Melanocyte of skin (primary cell): ENCODE measurements at places on chromosomes 16 and 17. TPM values are rescaled to one million over a fixed set of nuclear protein-coding genes. Genes with fewer than 3 reads are reported as not detected.

The CD300LB gene
- total RNA-seq, result not detected in 2 replicates

The G6PC1 gene
- not detected in 2 replicates for total RNA-seq

The HOXB3 gene
- total RNA-seq, result 2.3 and 4.0 TPM in 2 replicates

The ZNF19 gene
- 3.0 and 5.9 TPM in 2 replicates for total RNA-seq

The CDRT15L2 gene
- total RNA-seq, result not detected in 2 replicates

The KRT36 gene
- total RNA-seq, result not detected in 2 replicates

The SSTR5 gene
- total RNA-seq, result not detected in 2 replicates

The CDH15 gene
- total RNA-seq, result 0.34 and 1.1 TPM in 2 replicates

The GLG1 gene
- total RNA-seq, result 65.7 and 93.8 TPM in 2 replicates

The BRIP1 gene
- 11.7 and 13.4 TPM in 2 replicates for total RNA-seq

The SLFN12 gene
- total RNA-seq, result 24.4 and 29.0 TPM in 2 replicates

The PYY gene
- total RNA-seq, result not detected in 2 replicates

The ADCY9 gene
- 30.6 and 42.5 TPM in 2 replicates for total RNA-seq

The SULT1A1 gene
- under 0.01 TPM in 1 of 2 replicates, not detected in the other for total RNA-seq

The DNAI2 gene
- total RNA-seq, result not detected in 2 replicates

The LPO gene
- total RNA-seq, result not detected in 2 replicates

The EXOC3L1 gene
- total RNA-seq, result not detected in 2 replicates

The KCNAB3 gene
- total RNA-seq, result 0.69 and 0.73 TPM in 2 replicates

The NOG gene
- total RNA-seq, result not detected in 2 replicates

The NTN1 gene
- 0.15 and 0.33 TPM in 2 replicates for total RNA-seq

The TEKT1 gene
- total RNA-seq, result not detected in 2 replicates

The PYDC1 gene
- total RNA-seq, result not detected in 2 replicates

The RNU2-1 gene
- not detected in 2 replicates for total RNA-seq

The ALOX15B gene
- total RNA-seq, result under 0.01 and 0.15 TPM in 2 replicates

The OR1E1 gene
- under 0.01 TPM in 1 of 2 replicates, not detected in the other for total RNA-seq

The PIRT gene
- not detected in 2 replicates for total RNA-seq

The CES5A gene
- under 0.01 TPM in 1 of 2 replicates, not detected in the other for total RNA-seq

The CCT6B gene
- 0.67 and 2.6 TPM in 2 replicates for total RNA-seq

The RAMP2 gene
- 0.36 and 1.0 TPM in 2 replicates for total RNA-seq

The GPR139 gene
- not detected in 2 replicates for total RNA-seq

The SEPTIN12 gene
- total RNA-seq, result not detected in 2 replicates

The KRT27 gene
- 1.2 and 1.3 TPM in 2 replicates for total RNA-seq

The DRC7 gene
- total RNA-seq, result not detected in 2 replicates

The SP6 gene
- not detected in 2 replicates for total RNA-seq

The SALL1 gene
- not detected in 2 replicates for total RNA-seq

The GJC1 gene
- total RNA-seq, result 10.3 and 17.8 TPM in 2 replicates

The TP53TG3 gene
- 0.62 TPM in 1 of 2 replicates, not detected in the other for total RNA-seq

The EDC4 gene
- total RNA-seq, result 62.5 and 64.9 TPM in 2 replicates

The SPATA22 gene
- 0.69 TPM in 1 of 2 replicates, not detected in the other for total RNA-seq

The OTOA gene
- total RNA-seq, result under 0.01 and 0.36 TPM in 2 replicates

The RBL2 gene
- total RNA-seq, result 26.0 and 35.8 TPM in 2 replicates

The TOM1L1 gene
- 66.6 and 74.8 TPM in 2 replicates for total RNA-seq

The MT2A gene
- 66.6 and 125 TPM in 2 replicates for total RNA-seq

The TEKT3 gene
- total RNA-seq, result not detected in 2 replicates

The ACSM2A gene
- total RNA-seq, result not detected in 2 replicates

The SEPTIN1 gene
- 0.36 TPM in 1 of 2 replicates, not detected in the other for total RNA-seq

The ZSCAN10 gene
- not detected in 2 replicates for total RNA-seq

The MGAT5B gene
- 57.9 and 87.8 TPM in 2 replicates for total RNA-seq

The CCL13 gene
- total RNA-seq, result not detected in 2 replicates

The STH gene
- total RNA-seq, result not detected in 2 replicates

The FOXN1 gene
- not detected in 2 replicates for total RNA-seq

The CSH1 gene
- not detected in 2 replicates for total RNA-seq

The TEX14 gene
- total RNA-seq, result 0.31 and 0.33 TPM in 2 replicates

The GAST gene
- total RNA-seq, result not detected in 2 replicates
